CD4-positive, alpha-beta T cell treated with Interleukin-21 for 1 hour (primary cell): ENCODE measurements at places on chromosomes 4 and X.

DNA sequence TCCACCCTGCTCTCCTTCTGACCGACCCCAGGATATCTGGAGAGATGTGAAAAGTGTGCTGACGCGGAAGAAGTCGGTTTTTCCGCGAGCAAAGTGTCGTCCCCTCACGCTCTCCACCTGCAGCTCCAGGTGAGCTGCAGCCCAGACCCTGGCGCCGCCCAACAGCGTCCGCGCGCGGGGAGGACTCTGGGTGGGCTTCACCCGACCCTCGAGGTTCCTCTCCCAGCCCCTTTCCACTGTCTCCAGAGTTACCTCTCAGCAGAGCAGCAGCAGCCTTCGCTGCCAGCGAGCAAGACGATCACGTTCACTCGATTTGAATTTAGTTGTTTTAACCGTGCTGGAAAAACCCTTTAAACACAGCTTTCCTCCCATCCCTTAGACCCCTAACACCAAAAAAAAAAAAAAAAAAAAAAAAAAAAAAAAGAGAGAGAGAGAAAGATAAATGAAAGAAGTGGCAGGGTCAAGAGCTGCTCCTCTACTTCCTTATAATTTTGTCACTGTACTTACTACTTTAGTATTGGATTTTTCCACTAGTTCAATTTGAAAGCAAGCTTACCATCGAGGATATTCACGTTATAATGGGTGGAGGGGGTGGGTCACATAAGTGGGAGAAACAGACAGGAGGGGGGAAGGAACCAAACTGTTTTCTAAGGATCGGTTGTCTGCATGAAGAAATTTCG, 758 bp upstream of the NR3C2 start:
- DNase-seq = no peak

DNA sequence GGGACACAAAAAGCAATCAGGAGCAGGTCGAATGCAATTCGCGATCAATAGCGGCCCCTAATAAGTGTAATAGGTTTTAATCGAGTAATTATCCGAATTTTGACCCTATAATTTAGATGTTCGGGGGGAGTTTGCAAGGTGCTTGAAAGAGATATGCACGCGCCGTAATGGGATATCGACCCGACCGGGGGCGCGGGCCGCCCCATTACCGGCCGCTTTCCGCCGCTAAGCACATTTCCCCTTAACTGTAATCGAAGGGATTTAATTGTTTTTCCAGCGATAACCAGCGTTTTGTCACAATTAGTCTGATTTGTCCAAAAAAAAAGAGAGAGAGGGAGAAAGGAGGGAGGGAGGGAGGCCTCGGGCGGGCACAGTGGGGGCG, 997 bp downstream of the NKX1-1 start:
- DNase-seq = no peak

DNA sequence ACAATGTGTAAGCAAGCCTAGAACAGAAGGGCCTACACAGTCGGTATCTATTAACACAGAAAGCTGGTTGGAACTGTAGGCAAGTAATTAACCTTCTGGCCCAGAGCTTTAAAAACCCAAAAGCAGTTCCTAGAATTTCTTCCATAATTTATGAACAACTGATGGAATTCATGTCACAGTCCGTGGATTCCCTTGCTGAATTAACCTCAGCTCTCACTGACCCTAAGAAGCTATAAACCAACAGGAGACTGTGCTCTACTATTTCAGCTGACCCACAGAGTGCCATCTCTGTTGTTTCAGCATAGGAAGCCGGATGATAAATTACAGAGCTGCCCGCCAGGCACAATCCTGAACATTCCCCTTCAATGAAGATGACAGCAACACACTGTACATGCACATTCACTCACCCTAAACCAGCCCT, 157.3 kb downstream of the PRDM5 start:
- no peak for DNase-seq

GRCh38 chr4:2067446-2068197, 8.5 kb downstream of the NAT8L start:
- no peak for DNase-seq

GRCh38 chrX:1430451-1430850, 22.3 kb downstream of the ASMTL start:
- no peak for DNase-seq

DNA sequence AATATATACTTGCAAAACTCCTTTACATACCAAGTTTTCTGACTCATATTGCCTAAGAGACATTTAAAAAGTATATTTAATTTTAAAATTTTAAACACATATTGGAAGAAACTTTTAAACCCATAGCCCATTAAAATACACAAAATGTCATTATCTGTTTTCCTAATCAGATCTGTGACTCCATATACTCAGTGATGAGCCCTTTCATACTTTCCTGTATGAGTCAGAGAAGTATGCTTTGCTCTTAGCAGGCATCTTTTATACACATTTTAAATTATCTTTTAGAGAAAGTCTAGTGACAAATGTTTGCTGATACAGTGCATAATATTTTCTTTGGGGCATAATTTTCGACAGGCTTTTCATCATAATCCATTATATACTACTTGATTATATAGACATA, 26.4 kb downstream of the SPIN3 start:
- DNase-seq = no peak

- DNase-seq = peak; percentile 42
These were observed 121.3 kb downstream of the GPR143 start for GRCh38 chrX:9644335-9644734.

- no peak for DNase-seq
These were observed at the start of gene PDGFRA for GRCh38 chr4:54228961-54229501. PDGFRA (plus strand) TSS chr4:54229293; CDS start chr4:54258769, 29,476 bp downstream.

GRCh38 chrX:106170318-106170717, 2.2 kb downstream of the PWWP3B start:
- no peak for DNase-seq

DNA sequence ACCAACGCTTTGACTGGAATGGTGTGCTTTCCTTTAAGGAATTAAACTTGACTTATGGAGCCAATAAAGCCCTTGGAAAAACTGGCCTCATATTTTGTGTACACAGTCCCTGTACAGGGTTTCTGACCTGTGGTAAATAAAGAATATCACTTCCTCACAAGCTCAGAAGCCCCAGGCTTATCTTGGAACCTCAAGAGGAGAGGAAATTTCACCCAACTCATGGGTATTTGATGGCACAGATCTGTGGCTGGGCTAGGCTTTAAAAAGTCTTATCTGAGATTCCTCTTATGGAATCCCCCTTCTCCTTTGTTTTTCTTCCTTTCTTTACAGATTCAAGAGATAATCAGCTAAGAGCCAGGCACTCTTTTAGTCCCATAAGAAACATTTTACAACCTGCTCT, 89.3 kb upstream of the USP38 start:
- no peak for DNase-seq

- no peak for DNase-seq
These were observed 27.0 kb downstream of the SH2D1A start for GRCh38 chrX:124373348-124373747.

- no peak for DNase-seq
These were observed 135.0 kb downstream of the IDS start for GRCh38 chrX:149370097-149370496.

- DNase-seq = no peak
These were observed 679 bp upstream of the MSL3 start for GRCh38 chrX:11757397-11757718.

DNA sequence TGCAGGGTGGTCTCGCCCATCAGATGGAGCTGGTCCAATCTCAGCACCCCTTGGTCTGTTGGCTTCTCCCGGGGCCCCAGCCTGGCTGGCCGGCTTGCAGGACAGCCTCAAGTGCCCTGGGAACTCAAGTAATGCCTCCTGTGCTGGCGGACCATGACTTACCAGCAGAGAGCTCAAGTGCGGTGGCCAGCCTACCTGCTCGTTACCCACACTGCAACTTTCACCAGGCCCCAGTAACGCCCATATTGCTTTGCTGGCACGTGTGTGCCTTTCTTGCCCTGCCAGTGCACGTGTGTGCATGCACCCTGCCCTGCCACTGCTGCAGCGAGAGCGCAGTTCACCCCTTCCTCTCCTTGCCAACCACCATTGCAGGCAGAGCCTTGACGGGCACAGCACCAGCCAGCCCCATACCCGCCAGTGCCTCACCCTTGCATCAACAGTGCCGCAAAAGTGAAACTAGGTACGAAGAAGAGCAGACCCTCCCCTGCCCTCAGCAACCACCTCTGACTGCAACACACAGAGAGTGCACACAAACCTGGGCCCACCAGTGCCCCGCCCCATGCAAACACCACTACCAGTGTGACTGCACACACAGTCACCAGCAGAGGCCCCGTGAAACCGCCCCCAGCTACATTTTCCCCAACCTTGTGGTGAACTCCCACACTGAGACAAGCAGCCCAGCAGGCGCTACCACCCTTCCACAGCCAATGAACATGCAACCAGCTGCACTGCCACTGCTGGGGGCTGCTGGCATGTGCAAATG, 88.9 kb upstream of the POU3F4 start:
- no peak for DNase-seq

- peak; percentile 52 for DNase-seq
These were observed 57.5 kb downstream of the GPR82 start for GRCh38 chrX:41781500-41781899.

- DNase-seq = no peak
These were observed 1840.1 kb downstream of the PCDH7 start for GRCh38 chr4:32560306-32560705.

GRCh38 chr4:100206850-100207249, 16.6 kb upstream of the DDIT4L start:
- DNase-seq = no peak

- DNase-seq = no peak
These were observed 16.9 kb upstream of the TMEM271 start for GRCh38 chr4:592825-593520.

GRCh38 chr4:24007860-24008261, 118.0 kb upstream of the PPARGC1A start:
- DNase-seq = no peak

GRCh38 chrX:77743720-77744119, 42.3 kb downstream of the ATRX start:
- no peak for DNase-seq

GRCh38 chrX:135625995-135626394, 87.4 kb upstream of the CT45A1 start:
- DNase-seq = no peak

- DNase-seq = no peak
These were observed 44.2 kb downstream of the ZNF185 start for GRCh38 chrX:152942077-152942442.

GRCh38 chr4:52051615-52052474, 741 bp downstream of the SPATA18 start:
- DNase-seq = no peak

GRCh38 chr4:84948056-84948455, 18.4 kb downstream of the WDFY3 start:
- no peak for DNase-seq

DNA sequence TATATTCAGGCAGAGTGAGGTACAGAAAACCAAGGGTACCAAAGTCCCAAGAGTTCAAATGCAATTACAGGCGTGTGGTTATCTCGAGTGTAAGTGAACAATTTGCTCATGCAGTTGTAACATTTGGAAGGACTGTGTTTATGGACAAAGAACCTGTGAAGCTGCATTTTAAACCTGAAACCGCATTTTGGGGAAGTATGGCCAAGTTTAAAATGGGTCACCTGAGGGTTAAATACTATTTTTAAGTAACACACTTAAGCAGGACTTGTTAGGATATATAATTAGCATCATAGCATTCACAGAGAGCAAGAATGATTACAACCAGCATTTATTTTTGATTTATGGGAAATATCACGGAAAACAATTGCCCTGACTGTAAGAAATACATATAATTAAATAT, 79.1 kb upstream of the LCORL start:
- no peak for DNase-seq

DNA sequence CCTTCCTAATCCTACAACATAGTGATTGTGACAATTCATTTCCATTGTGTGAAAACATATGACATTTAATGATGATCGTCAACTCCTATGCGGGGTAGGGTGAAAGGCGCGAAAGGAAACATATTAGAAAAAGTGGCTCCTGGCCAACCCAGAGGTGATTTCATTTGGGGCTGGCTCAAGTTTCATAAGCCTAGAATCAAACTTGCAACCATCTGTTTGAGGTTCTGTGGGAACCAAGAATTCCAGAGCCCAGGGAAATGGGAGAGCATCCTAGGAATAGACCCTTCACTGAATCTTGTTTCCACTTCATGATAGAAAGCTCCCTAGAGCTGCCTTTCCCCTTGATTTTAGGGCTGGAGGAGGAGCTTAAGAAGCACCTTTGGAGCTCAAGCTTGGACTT, 101.3 kb upstream of the EGFL6 start:
- DNase-seq = no peak

- DNase-seq = peak; percentile 29
These were observed 593 bp upstream of the JAKMIP1 start for GRCh38 chr4:6200922-6201362.
